Fibroblast of skin of right quadriceps (primary cell): ENCODE measurements at places on chromosomes 1 and 21.

- DNase-seq = peak; percentile 77
Measured at GRCh38 chr1:16215882-16216753, 3.7 kb upstream of the ARHGEF19 start.

DNA sequence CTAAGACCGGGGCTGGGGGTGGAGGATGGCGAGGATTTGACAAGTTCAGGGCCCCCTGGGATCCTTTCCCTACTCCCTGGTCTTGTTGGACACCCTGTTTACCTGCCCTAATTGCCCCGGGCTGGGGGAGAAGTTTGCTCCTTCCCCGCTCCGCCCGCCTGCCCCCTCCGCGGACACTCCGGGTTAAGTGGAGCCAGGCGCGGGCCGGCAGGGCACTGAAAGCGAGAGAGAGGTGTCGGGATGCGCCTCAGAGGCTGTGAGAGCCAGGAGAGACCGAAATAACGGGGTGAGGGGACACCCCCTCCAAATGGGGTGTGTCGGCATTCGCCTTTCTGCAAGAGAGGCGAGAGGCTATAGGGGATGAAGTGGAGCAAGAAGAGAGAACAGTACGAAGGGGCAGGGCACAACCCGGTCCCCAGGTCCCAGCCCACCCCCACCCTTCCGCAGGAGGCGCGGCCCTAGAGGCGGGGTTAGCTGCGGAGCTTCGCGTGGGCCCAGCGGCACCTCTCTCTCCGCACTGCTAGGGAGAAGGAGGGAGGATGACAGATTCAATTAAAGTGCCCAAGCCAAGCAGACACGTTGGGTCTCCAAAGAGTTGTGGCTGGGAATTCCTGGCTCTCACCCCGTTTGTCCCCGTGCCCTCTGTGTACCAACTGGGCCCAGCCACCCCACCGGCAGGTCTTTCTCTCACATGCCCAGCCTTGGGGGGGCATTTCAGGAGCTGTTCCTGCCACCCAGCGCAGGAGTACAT is 3.8 kb downstream of the EFNA3 start:
- no peak for DNase-seq

- no peak for DNase-seq
Measured at GRCh38 chr1:43039228-43040055, 80.8 kb upstream of the SLC2A1 start.

- peak; percentile 72 for DNase-seq
Measured at GRCh38 chr1:63662056-63662836, 69.0 kb downstream of the PGM1 start.

- DNase-seq = no peak
Measured at GRCh38 chr1:216123446-216124191, 299.6 kb downstream of the USH2A start.
